ENCODE measurements at places on chromosomes 11 and 22. TPM values are rescaled to one million over a fixed set of nuclear protein-coding genes. Genes with fewer than 3 reads are reported as not detected.

MRPL11 gene
- polyA plus RNA-seq, result 57.1 TPM

EIF3M gene
- polyA plus RNA-seq, result 261 TPM

DNA sequence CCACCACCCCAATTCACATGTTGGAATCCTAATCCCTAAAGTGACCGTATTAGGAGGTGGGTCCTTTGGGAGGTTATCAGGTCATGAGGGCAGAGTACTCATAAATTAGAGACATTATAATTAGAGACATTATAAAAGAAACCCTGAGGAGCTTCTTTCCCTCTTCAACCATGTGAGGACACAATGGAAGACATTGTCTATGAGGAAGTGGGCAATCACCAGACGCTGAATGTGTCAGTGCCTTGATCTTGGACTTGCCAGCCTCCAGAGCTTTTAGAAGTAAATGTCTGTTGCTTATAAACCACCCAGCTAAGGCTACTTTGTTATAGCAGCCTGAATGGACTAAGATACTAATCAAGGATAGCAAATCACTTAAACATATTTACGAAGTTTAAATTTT is 14.8 kb downstream of the GAB2 start:
- no peak for DNase-seq

DNA sequence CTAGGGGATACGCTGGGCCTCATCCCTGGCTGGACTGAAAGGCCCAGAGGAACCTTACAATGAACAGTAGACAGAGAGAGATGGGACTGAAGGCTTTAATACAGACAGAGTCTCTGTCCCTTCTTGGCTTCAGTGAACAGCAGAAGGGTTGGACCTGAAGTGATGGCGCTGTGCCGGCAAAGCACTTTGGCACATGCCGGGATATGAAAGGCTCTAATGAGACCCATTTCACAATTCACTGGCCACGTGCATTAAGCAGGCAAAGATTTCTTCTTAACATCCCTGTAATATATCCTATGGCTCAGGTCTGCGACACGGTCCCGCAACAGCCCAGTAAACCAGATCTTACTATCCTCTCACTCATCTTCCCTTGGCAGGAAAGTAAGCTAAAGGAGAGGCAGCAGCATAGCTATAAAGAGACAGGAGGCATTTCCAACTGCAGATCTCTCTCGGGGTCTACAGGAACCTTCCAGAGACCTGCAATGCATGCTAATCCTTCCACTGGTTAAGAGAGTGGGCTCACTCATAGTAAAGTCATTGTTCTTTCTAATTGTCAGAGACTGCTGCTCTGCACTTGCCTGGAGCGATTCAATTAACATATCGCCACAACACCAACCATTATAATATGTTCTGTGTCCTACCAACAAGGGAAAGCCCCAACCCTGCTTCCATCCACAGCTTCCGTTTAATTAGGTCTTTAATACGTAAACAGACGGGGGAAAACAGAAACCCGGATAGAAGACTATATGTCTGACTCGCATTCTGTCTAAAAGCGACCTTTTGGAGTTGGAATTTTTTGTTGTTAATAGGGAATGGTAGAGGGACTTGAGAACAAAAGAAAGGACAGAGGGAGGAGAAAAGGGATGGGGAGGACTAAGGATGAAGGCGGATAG is 1179.0 kb downstream of the LRRC4C start:
- DNase-seq, result no peak

- no peak for DNase-seq
Measured at GRCh38 chr22:17241576-17242330, 22.5 kb upstream of the ADA2 start.

KRTAP5-7 gene
- polyA plus RNA-seq, result not detected

Data from hepatocyte (in vitro differentiated cells).